Muscle of leg (tissue), 16 donors: ENCODE measurements at places on chromosomes 7 and 10. TPM values are rescaled to one million over a fixed set of nuclear protein-coding genes. Genes with fewer than 3 reads are reported as not detected.
A peak's percentile ranks its signal among the peaks of the same experiment; 100 is the strongest.

GRCh38 chr7:7766671-7767070 lies 48.3 kb upstream of the RPA3 start:
- DNase-seq = peak; percentile 20

DNA sequence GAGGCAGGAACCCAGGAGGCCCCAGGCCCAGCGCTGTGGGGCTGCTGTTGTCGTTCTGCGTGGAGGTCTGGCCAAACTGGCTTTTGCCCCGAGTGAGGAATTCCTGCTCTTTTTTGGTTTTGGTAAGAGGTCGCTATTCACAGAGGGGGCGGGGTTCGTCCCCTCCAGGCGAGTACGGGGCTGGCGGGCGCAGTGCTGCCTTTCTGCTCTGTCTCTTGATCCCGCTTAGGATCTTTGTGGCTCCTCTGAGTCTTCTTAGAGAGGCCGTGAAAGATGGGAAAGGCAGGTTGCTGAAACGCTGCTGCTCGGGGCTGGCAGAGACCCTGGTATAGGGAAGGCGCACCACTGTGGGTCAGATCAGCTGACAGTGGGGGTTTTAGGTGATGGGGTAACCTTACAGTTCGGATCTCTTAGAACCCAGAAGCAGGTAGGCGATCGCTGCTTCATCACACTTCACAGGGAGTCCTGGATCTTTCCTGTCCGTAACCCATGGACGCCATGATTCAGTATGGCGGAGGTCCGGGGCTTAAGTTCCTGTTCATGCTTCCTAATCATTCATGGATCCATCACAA lies 136.7 kb downstream of the KIF20B start:
- peak; percentile 30 for DNase-seq

DNA sequence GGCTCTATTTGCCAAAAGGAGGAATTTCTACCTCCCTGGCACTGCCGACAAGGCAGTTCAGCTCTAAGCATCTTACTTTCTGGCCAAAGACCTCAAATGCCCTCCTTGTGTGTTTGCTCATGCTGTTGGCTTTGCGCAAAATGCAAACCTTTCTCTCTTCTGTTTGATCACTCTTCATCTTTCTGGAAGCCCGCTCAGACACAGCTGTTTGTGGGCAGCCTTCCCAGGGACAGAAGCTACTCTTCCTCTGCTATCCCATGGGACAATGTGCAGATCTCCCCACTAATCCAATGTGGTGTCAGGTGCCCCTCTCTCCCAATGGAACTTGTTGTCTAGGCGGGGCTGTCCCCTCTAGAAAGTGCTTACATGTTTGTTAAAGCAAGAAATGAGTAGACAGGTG lies 278.7 kb downstream of the CCSER2 start:
- no peak for DNase-seq

DNA sequence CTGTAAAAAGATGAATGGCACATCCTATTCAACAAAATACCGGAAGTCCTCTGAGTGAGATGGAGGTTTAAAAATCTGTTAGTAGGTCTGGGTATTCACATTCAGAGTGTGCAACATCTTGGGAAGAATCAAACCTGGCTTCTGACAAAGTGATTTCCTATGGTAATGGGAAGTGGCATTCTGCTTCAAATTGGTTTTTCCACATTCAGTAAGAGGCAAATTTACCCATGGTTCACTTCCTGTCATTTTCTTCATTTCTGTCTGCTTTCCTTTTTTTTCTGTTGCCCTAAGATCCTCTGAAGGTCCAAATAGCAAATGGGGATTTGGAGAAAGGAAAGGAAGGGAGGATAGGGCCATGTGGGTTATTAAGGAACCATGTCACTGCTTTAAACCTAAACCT lies 218.3 kb downstream of the DOCK4 start:
- DNase-seq = no peak

DNA sequence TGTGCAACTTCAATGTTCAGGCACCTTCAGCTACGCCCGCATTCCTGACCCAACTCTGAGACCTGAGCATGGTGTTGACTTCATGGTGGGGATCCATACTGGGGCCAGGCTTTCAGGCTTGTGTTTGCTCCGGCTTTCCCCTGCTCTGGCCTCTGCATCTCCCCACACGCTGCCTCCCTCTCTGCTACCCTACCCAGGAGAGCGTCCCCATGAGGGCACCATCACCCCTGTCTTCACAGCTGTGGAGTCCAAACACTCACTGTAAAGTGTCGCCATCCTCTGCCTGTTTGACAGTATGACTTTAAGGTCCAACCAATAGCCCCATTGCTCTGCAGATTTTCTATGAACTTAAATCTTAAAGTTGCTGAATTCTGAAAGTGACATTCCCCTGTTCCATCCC lies 199.0 kb upstream of the GRB10 start:
- no peak for DNase-seq

DNA sequence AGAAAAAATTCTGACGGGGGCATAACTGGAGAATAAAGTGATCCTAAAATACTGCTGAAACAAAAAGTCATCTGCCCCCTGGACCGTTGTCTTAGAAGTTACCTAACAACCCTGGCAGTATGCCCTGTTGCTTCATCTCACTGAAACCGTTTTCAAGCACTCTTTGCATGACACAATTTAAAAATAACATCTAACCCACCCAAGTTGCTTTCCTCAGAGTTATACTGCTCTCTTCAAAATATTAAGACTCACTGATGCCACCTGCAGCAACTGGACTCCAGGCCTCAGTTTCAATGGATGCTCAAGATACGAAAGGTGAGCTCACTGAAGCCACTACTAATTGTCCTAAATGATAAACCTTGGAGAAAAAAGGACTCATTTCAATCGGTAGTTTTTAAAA lies 57.4 kb downstream of the CDK6 start:
- DNase-seq = peak; percentile 71

- no peak for DNase-seq
These were observed 459 bp downstream of the SUGCT start for GRCh38 chr7:40135317-40135610.

- DNase-seq = no peak
These were observed 34.7 kb downstream of the ENTPD7 start for GRCh38 chr10:99693933-99694583.

DNA sequence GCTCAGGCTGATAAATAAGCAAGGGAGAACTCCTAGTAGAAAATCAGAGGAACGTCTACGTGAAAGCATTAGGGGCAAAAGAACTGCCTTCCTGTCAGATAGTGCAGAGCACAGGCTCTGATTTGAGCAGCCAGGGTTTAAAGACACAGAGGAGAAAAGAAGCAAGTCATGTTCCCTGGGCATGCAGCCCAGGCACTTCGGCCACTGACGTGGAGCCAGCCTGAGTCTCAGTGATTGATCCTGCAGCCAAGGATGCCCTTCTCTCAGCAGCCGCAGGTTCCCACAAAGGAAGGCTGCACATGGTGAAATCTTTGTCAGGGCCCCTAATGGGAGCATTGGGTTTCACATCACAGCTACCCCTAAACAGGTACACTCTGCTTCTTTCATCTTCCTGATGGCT lies 161.7 kb upstream of the HPS1 start:
- peak; percentile 50 for DNase-seq

DNA sequence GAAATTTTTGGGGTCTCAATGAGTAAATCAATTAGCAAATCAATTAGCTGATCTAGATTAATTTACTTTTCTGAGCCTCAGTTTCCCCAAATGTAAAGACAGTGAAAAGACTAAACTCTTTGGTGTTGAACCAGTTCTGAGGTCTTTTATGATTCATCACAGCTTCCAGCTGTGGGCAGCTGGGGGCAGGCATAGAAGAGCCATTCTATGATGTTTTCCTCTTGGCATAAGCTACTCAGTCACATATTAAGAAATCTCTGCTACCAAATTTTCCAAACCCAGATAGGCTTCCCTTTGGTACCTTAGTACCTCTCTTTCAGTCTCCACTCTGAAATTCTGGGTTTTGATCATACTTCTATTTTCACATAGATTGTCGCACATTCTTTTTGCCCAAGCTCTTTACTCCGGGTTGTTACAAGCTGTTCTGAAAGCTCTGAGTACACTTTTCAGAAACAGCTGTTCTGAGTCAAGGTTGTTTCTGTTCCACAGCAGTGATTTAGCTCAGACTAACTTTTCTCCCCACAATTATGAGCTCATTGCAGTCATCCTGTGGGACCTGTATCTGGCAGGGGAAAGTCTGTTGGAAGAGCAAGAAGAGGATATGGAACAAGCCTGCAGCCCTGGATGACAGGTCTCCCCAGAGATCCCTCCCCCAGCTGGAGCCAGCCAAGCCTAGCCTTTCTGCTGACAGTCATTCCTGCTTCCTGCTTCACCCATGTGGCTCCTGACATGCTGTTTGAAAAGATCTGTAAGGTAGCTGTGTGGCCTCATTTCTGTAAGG lies 599.6 kb upstream of the GHITM start:
- DNase-seq = peak; percentile 99

- DNase-seq = peak; percentile 72
These were observed 17.3 kb upstream of the CSGALNACT2 start for GRCh38 chr10:43120929-43121314.

- DNase-seq = no peak
These were observed 515.6 kb downstream of the INHBA start for GRCh38 chr7:41187322-41187721.

DNA sequence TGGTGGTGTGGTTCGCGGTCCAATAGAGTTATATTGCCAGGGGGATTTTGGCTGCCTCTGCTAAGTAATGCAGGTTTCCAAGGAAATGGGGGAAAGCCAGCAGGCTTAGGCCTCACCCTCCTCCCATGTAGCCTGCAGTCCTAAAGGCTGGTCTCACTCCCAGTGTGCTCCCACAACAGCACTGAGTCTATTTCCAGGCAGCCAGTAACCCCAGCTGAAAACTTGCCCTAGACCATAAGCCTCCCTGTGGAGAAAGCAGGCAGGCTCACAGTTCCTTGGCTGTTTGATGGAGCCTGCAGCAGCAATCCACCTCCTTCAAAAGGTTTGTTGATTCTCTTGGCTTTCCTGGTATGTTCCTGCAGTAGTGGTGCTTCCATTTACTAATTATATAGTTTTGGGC lies 220.0 kb upstream of the ZNF804B start:
- no peak for DNase-seq

- DNase-seq = no peak
These were observed 116.8 kb upstream of the JCAD start for GRCh38 chr10:30176182-30176581.

DNA sequence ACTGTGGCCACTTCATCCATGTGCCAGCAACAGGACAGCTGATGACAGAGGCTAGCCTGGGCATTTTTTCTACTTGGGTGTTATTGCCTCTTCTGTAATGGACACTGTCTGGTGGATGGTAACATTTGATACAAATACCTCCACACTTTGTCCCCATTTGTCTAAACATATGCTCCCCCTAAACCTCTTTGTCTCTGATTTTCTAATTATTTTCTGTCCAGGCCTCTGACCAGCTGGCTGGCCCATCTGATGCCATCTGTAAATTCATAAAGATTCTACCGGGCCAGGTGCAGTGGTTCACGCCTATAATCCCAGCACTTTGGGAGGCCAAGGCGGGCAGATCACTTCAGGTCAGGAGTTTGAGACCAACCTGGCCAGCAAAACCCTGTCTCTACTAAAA lies 84.7 kb upstream of the IFRD1 start:
- no peak for DNase-seq

- DNase-seq = no peak
These were observed 645.4 kb upstream of the SORCS1 start for GRCh38 chr10:107809889-107810288.

The TBXAS1 gene
- 4.4 TPM for polyA plus RNA-seq

The GIMAP6 gene
- polyA plus RNA-seq = 16.1 TPM

The PTN gene
- polyA plus RNA-seq = 112 TPM

The PPP2R2D gene
- polyA plus RNA-seq = 32.5 TPM

The OR2A5 gene
- polyA plus RNA-seq = not detected

The ZNF365 gene
- 0.05 TPM for polyA plus RNA-seq

The CALHM3 gene
- not detected for polyA plus RNA-seq

The PRSS37 gene
- not detected for polyA plus RNA-seq

The IL6 gene
- polyA plus RNA-seq = 0.31 TPM

The DNA2 gene
- 5.6 TPM for polyA plus RNA-seq

The SSC4D gene
- 0.91 TPM for polyA plus RNA-seq

The NRCAM gene
- 18.0 TPM for polyA plus RNA-seq

The HOXA7 gene
- 15.5 TPM for polyA plus RNA-seq

The PNLIPRP1 gene
- polyA plus RNA-seq = not detected
